NCI-H446 (cell line): ENCODE measurements at places on chromosomes 13 and 19.

- no peak for DNase-seq
Observed at GRCh38 chr19:13119627-13120026, 1.6 kb downstream of the NACC1 start.

DNA sequence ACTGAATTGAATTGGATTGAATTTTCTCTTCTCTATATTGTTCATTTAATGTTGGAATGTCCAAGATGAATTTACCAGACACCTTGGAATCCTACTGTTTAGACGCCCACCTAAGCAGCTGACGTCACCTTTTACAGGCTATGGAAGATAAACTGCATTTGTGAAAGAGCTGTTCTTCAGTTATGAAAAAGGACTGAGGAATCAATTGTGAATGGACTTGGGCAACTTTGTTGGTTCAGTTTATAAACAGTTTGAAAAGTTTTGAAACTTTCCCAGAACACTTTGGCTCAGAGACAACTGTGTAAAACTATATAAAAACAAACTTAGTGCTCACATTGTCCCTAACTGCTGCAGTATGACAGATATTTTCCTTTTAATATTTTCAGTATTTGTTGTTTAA, 590.8 kb upstream of the SPRY2 start:
- no peak for DNase-seq

- no peak for DNase-seq
Observed at GRCh38 chr13:94243551-94243950, 235.9 kb downstream of the DCT start.

- DNase-seq, result no peak
Observed at GRCh38 chr13:66137384-66137783, 1092.8 kb downstream of the PCDH9 start.

GRCh38 chr13:23701186-23701585, 131.0 kb downstream of the TNFRSF19 start:
- no peak for DNase-seq

DNA sequence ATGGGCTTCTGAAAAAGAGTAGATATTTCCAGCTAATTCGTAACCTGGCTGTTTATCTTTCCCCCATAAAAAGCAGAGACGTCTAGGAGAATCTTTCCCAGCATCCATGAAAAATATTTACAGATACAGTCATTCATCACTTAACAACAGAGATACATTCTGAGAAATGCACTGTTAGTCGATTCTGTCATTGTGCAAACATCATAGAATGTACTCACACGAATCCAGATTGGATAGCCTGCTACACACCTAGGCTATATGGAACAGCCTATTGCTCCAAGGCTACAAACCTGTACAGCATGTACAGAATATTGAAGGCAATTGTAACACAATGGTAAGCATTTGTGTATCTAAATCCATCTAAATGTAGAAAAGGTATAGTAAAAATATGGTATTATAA, 530.2 kb upstream of the NBEA start:
- DNase-seq, result no peak

- no peak for DNase-seq
Observed at GRCh38 chr13:97239943-97240787, 18.0 kb downstream of the MBNL2 start.

DNA sequence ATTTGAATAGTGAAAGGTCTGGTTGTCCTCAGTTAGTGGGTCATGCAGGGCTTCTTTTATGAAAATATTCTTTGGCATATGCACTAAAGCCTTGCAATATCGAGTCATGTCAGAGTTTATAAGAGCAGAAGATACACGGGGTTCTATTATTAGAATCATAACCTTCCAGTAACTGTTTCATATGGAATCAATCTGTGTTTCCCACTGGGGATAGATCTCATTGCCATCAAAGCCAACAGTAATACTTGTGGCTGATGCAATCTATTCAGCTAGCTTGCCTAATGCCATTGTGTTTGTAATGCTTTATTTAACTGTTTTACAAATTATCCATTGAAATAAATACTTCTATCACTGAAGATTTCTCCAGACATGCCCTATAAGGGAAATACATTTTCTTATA, 746.9 kb upstream of the PCDH9 start:
- no peak for DNase-seq
